ENCODE measurements at places on chromosomes 1 and 21. TPM values are rescaled to one million over a fixed set of nuclear protein-coding genes. Genes with fewer than 3 reads are reported as not detected.

The SYT14 gene
- polyA plus RNA-seq = 3.4 TPM

The RASSF5 gene
- polyA plus RNA-seq = 5.9 TPM

The OLFML2B gene
- 57.9 TPM for polyA plus RNA-seq

The FAM43B gene
- 0.66 TPM for polyA plus RNA-seq
